ENCODE measurements at places on chromosomes 6 and 20. TPM values are rescaled to one million over a fixed set of nuclear protein-coding genes. Genes with fewer than 3 reads are reported as not detected.

Gene PLA2G7
- total RNA-seq = not detected

Gene TSPO2
- total RNA-seq = not detected

Gene SDHAF4
- 4.6 TPM for total RNA-seq

Gene IP6K3
- not detected for total RNA-seq

Gene LAMA2
- 0.20 TPM for total RNA-seq

Gene HLA-DQB1
- total RNA-seq = not detected

Gene SCAF8
- total RNA-seq = 14.8 TPM

Gene PDE7B
- total RNA-seq = 19.4 TPM

Gene SIRPD
- not detected for total RNA-seq

Gene PRDM13
- total RNA-seq = not detected

Gene MCHR2
- total RNA-seq = not detected

Gene WFDC2
- not detected for total RNA-seq

DNA sequence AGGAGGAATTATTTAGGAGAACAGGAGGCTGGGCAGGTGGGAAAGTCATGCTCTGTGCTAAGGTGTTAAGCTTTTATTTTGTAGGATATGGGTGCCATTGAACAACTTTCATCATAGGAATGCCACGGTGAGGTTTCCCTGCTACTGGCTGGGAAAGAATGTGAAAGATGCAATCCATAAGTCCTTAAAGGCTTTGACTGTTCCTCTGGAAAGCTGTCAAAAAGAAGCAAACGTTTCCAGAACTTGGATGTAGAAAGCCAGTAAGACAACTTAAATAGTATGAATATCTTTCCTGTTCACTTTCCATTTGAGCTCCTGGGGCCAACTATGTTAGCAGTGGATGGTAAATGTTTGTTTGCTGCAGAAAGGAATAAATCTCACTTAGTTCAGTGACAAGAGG lies 574.4 kb downstream of the RNF144B start:
- no peak for DNase-seq

DNA sequence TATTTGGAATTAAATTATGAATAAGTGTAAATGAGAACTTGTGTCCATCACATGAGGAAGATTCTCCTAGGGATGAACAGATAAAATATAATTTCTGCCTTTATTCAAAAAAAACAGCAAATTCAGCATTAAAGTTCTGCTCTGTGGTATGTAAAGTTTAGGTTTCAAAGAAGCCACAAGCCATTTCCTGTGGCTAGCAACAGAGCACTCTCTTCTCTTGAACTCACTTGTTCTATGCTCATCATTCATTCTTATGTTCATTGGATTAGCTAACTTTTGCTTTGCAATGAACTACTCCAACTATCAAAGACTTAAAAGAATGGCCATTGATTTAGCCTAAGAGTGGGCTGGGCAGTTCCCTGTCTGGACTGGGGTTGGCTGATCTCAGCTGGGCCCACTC lies 20.8 kb upstream of the SNRPB2 start:
- DNase-seq = no peak

- DNase-seq = peak; percentile 49
Observed at GRCh38 chr6:40930555-40930954, 108.5 kb downstream of the UNC5CL start.

DNA sequence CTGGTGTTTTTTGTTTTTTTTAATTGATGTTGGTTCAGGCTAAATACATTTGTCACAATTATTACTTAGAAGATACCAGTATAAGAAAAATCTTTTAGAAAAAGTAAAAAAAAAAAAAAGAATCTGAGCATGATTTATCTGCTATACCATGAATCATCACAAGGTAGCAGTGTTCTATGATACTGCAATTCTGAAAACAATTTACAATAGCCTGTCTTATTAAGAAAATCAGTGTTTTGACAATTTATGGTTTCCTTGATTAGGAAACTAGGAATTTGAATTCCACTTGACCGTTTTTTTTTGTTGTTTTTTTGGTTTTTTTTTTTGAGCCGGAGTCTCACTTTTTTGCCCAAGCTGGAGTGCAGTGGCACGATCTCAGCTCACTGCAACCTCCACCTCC lies 9.3 kb upstream of the MAK start:
- DNase-seq = peak; percentile 13

- no peak for DNase-seq
Observed at GRCh38 chr6:156953127-156953478, 175.9 kb downstream of the ARID1B start.

DNA sequence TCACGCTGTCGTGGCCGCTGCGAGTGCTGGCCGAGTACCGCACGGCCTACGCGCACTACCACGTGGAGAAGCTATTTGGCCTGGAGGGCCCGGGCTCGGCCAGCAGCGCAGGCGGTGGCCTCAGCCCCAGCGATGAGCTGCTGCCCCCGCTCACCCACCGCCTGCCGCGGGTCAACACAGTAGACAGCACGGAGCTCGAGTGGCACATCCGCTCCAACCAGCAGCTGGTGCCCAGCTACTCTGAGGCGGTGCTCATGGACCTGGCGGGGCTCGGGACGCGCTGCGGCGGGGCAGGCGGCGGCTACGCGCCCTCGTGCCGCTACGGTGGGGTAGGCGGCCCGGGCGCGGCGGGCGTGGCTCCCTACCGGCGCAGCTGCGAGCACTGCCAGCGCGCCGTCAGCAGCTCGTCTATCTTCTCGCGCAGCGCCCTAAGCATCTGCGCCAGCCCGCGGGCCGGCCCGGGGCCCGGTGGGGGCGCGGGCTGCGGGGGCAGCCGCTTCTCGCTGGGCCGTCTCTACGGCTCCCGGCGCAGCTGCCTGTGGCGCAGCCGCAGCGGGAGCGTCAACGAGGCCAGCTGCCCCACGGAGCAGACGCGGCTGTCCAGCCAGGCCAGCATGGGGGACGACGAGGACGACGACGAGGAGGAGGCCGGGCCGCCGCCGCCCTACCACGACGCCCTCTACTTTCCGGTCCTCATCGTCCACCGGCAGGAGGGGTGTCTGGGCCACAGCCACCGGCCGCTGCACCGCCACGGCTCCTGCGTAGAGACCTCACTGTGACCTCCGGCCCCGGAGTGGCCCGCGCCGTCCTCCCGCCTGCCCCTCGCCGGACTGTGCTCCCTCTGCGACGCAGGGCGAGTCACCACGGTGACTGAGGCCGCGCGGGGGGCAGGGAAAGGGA lies 5.7 kb downstream of the TMEM151B start:
- no peak for DNase-seq

GRCh38 chr6:60643870-60644269 lies 1642.2 kb downstream of the KHDRBS2 start:
- no peak for DNase-seq

GRCh38 chr20:49583669-49584417 lies 15.9 kb upstream of the PTGIS start:
- DNase-seq = peak; percentile 45

- no peak for DNase-seq
Observed at GRCh38 chr6:135267085-135267484, 86.0 kb downstream of the MYB start.

GRCh38 chr6:35736253-35736894 lies 458 bp upstream of the ARMC12 start:
- peak; percentile 51 for DNase-seq

DNA sequence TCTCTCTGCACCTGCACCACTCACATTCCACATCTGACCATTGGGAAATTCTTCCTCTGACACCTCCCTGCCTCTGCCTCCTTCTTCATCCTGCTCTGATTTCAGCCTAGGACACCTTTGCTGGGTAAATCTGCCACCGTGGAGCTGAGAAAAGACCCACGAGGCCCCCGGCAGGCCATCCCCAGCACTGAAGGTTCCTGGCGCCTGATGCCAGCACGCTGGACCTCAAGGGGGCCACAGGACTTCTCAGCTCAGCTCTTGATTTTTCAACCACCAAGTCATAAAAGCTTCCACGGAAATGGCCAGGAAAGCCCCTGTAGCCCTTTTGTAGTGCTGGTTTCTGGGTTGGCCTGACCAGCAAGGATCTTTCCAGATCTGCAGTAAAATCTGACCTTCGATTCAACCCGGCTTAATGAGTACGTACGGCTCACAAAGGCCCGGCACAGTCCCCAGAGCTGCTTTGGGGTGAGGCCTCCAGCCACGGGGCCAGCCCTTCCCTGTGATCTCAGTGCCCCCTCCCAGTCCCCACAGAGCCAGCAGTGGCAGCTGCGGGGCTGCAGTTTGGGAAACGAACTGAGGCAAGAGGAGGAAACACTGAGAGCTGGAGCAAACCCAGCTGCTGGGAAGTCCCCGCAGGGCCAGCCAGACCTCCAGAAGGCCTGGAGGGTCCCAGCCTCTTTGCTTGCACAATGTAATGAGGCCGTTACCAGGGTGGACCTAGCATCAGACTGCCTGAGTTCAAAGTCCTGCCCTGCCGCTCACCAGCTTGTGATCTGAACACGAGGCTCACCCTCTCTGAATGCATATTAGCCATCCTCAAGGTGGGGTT lies 157.5 kb downstream of the BMP7 start:
- DNase-seq = no peak

- DNase-seq = no peak
Observed at GRCh38 chr6:40164345-40164755, 230.1 kb upstream of the MOCS1 start.

DNA sequence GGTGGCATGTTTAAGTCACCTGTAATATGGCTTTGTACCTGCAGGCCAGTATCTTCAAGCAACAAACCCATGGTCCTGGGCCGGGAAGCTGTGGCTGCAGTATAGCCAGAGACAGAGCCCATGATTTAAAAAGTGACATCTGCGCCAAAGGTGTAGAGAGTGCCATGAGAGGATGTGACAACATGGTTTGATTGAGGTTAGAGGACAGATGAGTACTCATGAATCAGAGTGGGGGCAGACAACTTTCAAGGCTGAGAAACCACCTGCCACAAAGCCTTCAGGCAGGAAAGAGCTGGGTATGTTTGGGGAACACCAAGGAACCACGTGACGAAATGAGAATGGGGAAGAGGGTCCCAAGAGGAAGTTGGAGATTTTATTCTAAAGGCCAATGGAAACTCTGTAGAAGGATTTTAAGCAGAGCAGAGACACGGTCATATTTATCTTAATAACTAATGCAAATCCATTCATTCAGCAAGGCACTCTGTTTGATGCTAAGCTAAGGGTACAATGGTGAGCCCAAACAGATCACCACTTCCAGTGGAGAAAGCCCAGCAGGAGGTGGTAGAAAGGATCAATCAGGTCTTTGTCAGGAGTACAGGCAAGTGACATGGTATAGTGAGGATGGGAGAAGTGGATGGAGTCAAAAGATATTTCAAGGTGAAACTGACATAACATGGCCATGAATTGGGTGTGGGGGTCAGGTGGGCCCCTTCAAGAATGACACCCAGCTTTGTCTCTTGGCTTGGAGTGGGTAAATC lies 3.4 kb upstream of the MICAL1 start:
- no peak for DNase-seq

GRCh38 chr6:24547243-24547642 lies 52.5 kb downstream of the ALDH5A1 start:
- DNase-seq = no peak

DNA sequence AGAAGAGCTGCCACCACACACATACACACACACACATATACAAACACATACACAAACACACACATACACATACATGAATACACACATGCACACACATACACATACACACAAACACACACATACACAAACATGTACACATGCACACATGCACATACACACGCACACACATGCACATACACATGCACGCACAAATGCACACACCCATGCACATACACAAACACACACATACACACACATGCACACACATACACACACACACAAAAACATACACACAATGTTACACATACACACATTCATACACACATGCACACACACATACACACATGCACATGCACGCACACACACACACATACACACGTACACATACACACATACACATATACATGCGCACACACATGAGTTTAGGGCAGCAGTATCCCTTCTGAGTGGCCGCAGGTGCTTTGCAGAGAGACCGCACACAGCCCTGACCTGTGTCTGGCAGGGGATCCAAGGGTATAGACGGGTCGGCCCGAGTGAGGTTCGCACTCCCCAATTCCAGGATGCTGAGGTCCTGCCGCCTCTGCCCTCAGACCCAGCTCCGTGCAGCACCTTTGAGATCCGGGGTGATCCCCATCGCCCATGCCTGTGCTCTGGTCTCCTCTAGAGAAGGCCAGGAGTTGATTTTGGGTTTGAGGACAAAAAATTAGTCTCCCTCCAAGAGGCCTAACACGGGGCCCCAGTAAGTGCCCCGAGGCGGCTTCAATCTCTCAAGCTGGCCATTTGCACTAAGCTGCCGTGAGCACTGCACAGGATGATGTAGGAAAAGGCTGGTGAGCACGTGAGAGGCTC lies 56.8 kb downstream of the TMEM242 start:
- DNase-seq = no peak

GRCh38 chr6:36139991-36140710 lies 9.8 kb downstream of the MAPK13 start:
- DNase-seq = no peak

Data from lung microvascular endothelial cell (primary cell).